Retinal pigment epithelial cell (primary cell): ENCODE measurements at places on chromosomes 7 and 10.

DNA sequence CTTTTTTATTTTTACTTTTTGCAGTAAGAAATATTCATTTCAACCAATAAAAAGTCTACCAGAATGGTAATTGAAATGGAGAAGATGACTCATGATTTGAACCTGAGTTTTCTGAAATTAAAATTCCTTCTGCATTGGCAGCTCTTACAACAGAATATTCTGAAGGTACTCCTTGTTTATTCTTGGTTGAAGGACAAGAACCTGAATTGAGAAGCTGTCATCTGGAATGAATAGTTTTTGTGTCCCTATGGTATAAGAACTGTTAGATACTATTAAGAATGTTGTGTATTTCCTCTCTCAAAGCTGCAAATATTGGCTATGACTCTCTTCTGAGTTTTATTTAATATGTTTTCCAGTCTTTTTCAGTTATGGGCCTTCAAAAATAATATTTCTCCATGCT is 56.1 kb downstream of the CDK1 start:
- DNase-seq: no peak

DNA sequence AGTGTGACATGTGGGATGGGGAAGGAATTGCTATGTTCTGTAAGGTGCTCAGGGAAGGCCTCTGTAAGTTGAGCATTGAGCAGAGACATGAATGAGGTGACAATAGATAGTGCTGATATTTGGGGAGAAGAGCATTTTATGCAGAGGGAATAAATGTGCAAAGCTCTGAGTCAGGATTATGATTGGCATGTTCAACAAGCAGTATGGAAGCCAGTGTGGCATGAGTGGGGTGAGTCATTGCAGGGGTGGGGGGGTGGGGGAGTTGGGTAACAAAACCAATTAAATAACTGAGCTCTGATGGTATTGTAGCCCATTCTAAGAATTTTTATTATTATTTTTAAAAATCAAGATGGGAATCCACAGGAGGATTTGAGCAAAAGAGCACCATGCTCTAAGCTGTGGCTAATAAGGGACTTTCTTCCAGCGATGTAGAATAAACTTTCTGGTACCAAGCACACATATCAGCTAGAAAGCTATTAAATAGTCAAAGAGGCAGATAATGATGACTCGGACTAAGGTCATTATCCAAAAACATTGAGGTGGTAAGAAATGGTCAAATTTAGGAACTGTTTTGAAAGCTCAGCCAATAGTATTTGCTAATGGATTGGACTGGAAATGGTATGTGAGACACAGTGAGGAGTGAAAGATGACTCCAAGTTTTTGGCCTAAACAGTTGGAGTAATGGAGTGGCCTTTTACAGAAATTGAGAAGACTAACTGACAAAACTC is 96.4 kb downstream of the PRKG1 start:
- DNase-seq: no peak

GRCh38 chr10:132248455-132249225 is 59.1 kb downstream of the STK32C start:
- no peak for DNase-seq

- no peak for DNase-seq
These were observed 333.5 kb downstream of the GPR158 start for GRCh38 chr10:25508112-25508815.

- DNase-seq: peak; percentile 59
These were observed 24.9 kb upstream of the PITRM1 start for GRCh38 chr10:3197348-3198003.

- DNase-seq: no peak
These were observed 67.9 kb upstream of the PRKCQ start for GRCh38 chr10:6647811-6648526.
